ENCODE measurements at places on chromosomes 2 and 18.

DNA sequence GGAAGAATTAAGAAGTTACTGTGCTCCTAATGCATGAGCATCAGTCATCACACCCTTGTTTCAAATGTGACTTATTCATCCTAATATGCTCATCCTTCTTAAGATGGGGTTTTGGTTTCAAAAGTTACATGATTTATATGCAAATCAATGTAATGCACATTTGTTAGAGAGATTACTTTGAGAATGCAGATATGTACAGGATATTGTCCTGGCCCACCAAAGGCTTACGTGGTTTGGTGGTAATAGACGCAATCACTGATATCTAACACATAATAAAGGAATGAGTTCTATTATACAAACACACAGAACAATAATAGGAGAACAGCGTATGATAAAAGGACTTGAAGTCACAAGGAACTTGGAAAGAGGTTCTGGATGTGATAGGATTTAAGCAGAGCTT is 11.1 kb upstream of the COL5A2 start:
- DNase-seq = no peak

- no peak for DNase-seq
Measured at GRCh38 chr2:16090650-16091575, 150.6 kb downstream of the MYCN start.

- no peak for DNase-seq
Measured at GRCh38 chr2:18077231-18077630, 198.8 kb downstream of the KCNS3 start.

GRCh38 chr2:231276987-231277386 is 78.6 kb downstream of the ARMC9 start:
- no peak for DNase-seq

DNA sequence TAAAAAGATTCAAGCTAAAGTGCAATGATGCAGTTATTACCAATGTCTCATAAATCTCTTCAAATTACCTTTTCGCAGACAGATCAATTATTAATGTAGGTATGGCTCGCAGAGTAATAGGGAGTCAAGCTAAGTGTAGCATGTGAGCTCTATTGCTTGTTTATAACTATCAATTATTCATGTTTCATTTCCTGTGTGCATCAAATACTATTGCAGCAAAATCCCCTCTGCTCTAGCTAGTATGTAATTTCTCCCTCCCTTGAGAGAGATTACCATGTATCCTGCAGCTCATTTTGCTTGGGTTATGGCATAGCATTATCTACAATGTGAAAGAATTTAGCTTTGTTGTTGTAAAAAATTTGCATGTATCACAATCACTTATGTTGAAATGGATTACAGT is 65.6 kb upstream of the SCN1A start:
- no peak for DNase-seq

DNA sequence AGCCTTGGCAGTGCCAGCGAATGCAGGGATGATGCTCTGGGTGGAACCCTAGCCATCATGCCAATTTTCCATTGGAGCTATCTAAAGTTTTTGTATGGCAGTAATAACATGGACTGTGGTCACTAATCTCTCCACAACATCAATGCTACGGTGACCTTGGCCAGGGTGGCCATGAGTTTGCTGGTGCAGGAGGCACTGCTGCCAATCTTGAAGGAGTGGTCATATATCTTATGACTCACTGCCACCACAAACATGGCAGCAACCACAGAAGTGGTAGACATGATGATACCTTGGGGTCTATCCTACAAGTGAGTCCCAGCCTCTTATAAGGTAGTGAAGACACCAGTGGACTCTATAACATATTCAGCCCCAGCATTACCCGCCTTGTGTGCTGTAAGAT is 104.6 kb downstream of the EVA1A start:
- DNase-seq = no peak

GRCh38 chr18:35889677-35890076 is 82.8 kb upstream of the RMP24 start:
- DNase-seq = no peak

- no peak for DNase-seq
Measured at GRCh38 chr2:174332217-174332963, 2.4 kb upstream of the SP9 start.

DNA sequence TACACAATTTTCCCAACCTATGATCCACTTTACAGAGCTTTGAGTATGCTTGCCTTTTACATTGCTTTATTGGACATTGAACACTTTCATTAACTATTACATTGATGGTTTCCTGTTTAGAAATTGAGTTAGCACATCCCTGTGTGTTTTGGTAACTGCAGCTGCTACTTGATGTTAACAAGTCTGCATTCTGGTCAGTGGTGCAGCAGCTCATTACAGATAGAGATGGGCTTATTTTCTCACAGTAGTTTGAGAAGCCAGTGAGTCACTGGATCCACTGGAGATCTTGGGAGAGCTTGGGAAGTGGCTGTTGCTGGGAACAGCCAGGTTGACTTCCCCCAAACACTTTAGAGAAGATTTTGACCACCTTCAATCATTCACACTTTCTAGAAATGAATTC is 150.5 kb downstream of the ARHGAP15 start:
- DNase-seq = no peak

Data from AG09309 (cell line).